H9 (cell line): ENCODE measurements at places on chromosomes 7 and 10. TPM values are rescaled to one million over a fixed set of nuclear protein-coding genes. Genes with fewer than 3 reads are reported as not detected.

The GIMAP6 gene
- total RNA-seq: not detected in 2 replicates

The FZD1 gene
- total RNA-seq: 0.61 TPM in 2 replicates

- no peaks in the 10 kb centered on the region for H3K36me3 ChIP-seq
- no peak for DNase-seq
- no peaks in the 10 kb centered on the region; the same call in 1 of the 2 replicates for H3K4me1 ChIP-seq
Observed at GRCh38 chr7:55130395-55131141, 111.8 kb downstream of the EGFR start.

The CXCL12 gene
- 28.3 and 29.5 TPM in 2 replicates for total RNA-seq
